Activated naive CD8-positive, alpha-beta T cell treated with anti-CD3 and anti-CD28 coated beads, Interleukin-2, amount 10 ng/mL, durations not matched to agents 7 days and 5 days (primary cell): ENCODE measurements at places on chromosomes 7 and 10. TPM values are rescaled to one million over a fixed set of nuclear protein-coding genes. Genes with fewer than 3 reads are reported as not detected.

Gene ANTXRL
- total RNA-seq, result not detected

GRCh38 chr10:11863353-11864109 is 40.4 kb downstream of the PROSER2 start:
- peak; percentile 45 for DNase-seq

Gene IL6
- total RNA-seq, result 0.99 TPM

Gene OR6B1
- not detected for total RNA-seq

- DNase-seq, result no peak
These were observed 128.3 kb downstream of the CUBN start for GRCh38 chr10:17001297-17001744.

DNA sequence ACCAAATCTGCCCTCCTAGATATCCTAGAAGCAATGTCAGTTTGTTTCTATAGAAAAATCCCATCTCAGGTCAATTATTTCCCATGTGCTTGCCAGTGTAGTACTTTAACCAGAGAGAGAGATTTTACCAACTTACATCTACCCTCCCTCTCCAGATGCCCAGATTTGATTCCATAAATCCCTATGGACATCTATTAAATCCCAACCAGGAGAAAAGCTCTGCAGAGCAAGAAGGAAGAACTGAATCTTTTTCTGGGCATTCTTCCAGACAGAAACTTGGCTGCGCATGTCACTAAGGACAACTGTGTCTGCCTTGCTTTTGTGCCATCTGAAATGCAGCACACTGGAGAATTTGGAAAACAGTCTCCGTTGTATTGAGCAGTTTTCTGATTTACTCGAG is 597.6 kb downstream of the SORCS1 start:
- DNase-seq, result no peak

- no peak for DNase-seq
These were observed 97.5 kb downstream of the FAM53B start for GRCh38 chr10:124646483-124647352.

Gene GCK
- total RNA-seq, result 0.30 TPM

Gene MMP21
- 0.25 TPM for total RNA-seq

Gene ANKRD1
- total RNA-seq, result not detected

DNA sequence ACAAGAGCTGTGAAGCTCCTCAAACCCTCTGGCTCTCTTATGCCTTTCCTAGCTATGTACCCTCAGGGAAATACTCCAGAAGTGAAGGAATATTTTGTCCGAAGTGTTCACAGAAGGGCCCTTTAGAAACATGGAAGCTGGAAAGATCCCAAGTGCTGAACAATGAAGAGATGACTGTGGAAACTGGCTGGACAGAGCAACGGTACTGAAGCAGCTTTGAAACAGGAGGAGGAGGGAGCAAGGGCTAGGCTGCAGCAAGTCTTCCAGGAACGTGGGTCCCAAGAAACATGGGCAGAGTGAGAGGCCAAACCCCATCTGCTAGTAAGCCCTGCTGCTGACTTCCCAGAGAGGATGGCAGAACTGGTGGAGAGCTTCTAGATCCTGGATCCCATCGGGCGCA is 3.0 kb upstream of the PSAP start:
- DNase-seq, result no peak

GRCh38 chr10:99329554-99330346 is 594 bp downstream of the CNNM1 start:
- DNase-seq, result peak; percentile 47

Gene TEX36
- total RNA-seq, result not detected

- DNase-seq, result no peak
These were observed 36.8 kb upstream of the ANK3 start for GRCh38 chr10:60426425-60426824.

GRCh38 chr7:68433462-68434070 is 1164.7 kb upstream of the AUTS2 start:
- no peak for DNase-seq

GRCh38 chr10:11879387-11880094 is 56.4 kb downstream of the PROSER2 start:
- DNase-seq, result no peak

- no peak for DNase-seq
These were observed 472.6 kb upstream of the CNTNAP2 start for GRCh38 chr7:145643981-145644380.

GRCh38 chr7:78499283-78499682 is 700.7 kb downstream of the PHTF2 start:
- no peak for DNase-seq

- no peak for DNase-seq
These were observed 18.4 kb downstream of the SLC18A2 start for GRCh38 chr10:117259279-117259678.

DNA sequence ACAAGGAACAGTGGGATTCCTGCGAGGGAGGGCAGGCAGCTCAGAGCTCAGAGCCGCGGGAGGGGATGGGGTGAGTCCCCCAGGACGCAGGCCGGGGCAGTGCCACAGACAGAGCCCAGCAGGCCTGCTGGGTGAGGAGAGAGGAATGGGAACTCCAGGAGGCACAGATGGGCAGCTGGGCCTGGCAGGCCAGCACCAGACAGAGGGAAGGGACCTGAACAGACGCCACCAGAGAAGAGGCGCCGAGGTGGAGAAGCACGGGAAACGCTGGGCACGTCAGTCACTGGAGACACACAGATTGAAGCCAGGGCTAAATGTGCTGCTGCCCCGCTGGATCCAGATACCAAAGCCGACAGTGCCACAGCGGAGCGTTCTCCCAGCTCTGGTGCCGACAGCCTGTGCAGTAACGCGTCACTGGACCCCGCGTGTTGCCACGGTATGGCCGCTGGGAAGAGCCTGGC is 225.8 kb downstream of the MAD1L1 start:
- no peak for DNase-seq

- DNase-seq, result no peak
These were observed 284.9 kb upstream of the SEMA3D start for GRCh38 chr7:85471740-85472139.

DNA sequence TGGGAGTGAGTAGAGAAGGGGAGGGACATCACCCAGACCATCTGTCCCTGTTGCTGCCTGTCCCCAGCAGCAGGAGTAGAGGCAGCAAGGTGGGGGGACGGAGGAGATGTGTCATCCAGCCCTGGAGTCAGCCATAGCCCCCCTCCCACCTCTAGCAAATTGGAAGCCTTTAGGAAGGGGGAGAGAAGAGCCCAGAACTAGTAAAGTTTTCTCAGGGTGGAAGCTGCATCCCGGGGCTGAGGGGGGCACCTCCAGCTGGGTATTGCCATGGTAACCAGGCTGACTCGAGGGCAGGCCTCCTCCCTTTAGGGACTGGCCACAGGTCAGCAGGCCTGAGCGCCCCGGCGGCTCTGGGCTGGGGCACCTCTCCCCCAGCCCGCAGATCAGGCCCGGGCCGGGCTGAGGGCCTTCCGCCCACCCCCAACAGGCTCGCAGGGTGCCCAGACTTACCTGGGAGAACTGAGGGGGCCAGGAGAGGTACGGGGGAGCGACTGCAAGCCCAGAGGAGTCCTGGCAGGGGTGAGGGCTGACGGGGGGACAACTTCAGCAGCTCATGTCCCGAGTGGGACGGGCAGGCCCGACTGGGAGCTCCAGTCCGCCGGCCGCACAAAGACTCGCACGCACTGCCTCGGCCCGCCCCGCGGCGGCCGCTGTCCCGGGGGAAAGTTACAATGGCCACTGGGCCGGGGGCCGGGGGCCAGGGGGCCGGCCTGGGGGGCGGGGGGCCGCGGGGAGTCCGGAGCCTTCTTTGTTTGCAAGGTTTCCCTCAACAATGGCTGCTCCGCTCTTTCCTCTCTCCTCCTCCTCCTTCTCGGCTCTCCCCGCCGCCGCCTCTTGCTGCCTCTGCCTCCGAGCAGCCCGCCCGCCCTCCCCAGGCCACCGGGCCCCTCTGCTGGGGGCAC is 6.0 kb downstream of the LDB1 start:
- peak; percentile 55 for DNase-seq

GRCh38 chr7:150648353-150649079 is 16.3 kb upstream of the GIMAP6 start:
- no peak for DNase-seq

DNA sequence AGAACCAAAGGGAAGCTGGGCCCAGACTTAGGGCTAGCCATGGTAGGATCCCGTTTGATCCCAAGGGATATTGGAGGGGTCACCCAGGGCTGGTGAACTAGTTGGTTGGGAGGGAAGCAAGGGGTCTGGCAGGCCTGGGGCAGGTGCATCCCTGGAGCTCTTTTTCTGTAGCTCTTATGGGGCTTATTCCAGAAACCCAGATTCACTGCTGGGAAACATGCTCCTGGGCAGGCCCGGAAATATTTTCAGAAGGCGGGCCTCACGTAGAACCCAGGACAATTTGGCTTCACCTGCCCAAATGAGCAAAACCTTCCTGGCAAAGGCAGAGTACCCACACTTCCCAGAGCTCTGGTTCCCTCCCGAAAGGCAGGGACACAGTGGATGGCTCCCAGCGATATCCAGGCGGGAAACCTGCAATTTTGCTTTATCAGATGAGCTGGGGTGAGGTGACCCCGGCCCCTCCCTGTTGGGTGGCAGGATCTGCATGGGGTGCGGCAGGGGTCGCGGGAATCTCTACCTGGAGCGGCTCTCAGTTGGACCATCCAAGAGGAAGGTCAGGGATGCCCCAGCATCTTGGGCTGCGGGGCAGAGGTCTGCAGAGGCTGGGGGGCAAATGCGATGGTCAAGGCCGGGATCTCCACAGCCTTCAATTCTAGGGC is 533.9 kb downstream of the TCERG1L start:
- DNase-seq, result no peak

Gene PALD1
- total RNA-seq, result 1.1 TPM

Gene NPTX2
- not detected for total RNA-seq

GRCh38 chr7:27420702-27421101 is 178.1 kb downstream of the EVX1 start:
- no peak for DNase-seq

- DNase-seq, result peak; percentile 89
These were observed at the start of gene CFAP69 for GRCh38 chr7:90244909-90245851. Gene CFAP69 (plus strand): TSS chr7:90245174. CDS start chr7:90245425, 251 bp downstream.

- DNase-seq, result no peak
These were observed 1.2 kb downstream of the ZNF33B start for GRCh38 chr10:42637142-42637541.

DNA sequence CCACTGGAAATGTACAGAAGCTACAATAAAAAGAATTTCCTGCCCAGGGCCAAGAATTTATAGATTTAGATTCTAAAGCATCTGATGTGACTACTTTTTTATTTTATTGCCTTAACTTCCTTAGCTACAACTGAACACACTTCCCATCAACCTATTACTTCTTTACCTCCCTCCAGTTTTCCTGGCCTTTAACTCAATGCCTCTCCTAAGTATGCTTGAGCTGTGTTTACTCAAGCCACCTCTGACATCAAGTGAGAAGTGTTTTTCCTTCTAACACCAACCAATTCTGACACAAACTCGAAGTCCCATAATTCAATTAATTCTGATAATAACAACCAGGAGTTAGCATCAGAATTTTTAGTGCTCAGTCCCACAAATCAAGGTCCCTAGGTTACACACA is 170.0 kb downstream of the IMMP2L start:
- no peak for DNase-seq

Gene CYP2C8
- total RNA-seq, result not detected

Gene TAS2R5
- 1.7 TPM for total RNA-seq

Gene ADRA2A
- not detected for total RNA-seq

Gene AFAP1L2
- 3.8 TPM for total RNA-seq

DNA sequence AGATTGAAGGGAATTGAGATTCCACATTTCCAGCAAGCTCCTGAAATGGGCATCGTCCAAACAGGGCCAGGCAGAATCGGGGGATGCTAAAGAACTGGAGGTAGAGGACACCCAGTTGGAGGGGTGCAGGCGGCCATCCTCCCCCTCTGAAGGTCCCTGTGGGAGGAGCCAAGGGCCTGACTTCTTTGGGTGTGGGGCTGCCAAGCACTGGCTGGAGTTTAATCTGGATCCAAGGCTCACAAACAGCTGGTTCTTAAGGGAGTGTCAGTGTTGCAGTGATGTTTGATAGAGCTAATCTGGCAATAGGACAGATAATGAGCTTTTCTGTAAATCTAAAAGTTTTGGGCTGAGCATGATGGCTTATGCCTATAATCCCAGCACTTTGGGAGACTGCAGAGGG is 20.8 kb downstream of the TSPAN14 start:
- DNase-seq, result no peak

- no peak for DNase-seq
These were observed 474.0 kb downstream of the GPAM start for GRCh38 chr10:111709603-111710002.

GRCh38 chr10:91061608-91062007 is 140.7 kb upstream of the ANKRD1 start:
- DNase-seq, result no peak

Gene IQCE
- 8.3 TPM for total RNA-seq
